ENCODE measurements at places on chromosomes 3 and 15.

DNA sequence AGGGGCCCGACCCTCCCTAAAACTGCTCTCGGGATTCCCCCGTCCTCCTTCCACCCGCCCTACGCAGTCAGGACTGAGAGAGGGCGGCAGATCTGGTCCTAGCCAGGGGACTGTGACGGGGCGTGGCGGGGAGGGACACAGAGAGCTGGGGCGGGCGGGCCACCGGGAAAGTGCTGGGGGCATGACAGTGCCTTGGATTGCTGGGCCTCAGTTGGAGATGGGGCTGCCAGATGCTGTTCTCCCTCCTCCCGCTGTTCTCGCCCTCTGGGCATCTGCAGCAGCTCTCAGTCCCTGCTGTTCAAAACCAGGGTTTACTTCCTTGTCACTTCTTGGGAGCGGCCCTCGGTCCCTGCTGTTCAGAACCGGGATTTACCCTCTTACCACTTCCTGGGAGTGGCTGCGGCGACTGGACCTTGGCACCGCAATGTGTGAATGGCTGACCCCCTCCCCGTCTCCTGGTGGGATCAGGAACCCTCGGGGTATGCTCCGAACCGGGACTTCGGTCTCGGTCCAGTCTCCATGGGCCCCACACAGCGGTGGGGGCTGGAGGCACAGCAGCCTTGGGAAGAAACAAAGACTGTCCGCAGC is 1.8 kb upstream of the RPP25 start:
- no peak for DNase-seq

DNA sequence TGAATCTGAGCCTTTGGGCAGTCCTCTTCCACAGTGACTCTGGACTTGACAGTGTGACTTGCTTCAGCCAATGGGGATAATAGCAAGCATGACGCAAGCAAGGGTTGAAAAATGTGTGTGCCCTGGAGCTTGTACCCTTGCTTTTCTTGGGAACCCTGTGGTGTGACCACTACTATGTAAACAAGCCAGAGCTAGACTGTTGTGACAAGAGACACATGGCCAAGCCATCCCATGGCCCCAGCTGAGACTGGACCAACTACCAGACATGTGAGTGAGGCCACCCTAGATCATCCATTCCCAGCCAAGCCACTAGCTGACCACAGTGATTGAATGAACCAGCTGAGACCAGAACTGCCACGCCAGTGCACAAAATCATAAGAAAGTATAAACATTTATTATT is 11.8 kb downstream of the MYO1E start:
- DNase-seq = no peak

DNA sequence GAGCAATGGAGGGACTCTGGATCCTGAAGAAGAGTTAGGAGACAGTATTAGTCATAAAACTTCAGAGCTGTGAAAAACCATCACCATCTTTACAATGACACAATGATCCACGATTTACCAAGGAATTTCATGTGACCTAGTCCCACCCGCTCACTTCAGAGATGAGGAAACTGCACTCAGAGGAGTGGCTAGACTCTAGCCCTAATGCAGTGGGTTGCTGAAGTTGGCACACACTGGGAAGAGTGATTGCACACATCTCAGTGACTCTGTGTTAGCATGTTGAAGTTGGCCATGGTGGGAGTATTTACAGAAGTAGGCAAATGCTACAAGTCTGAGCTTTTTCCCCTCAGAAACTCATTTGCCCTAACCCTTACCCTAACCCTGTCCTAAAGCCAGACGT is 35.2 kb upstream of the SPATA12 start:
- DNase-seq = no peak

DNA sequence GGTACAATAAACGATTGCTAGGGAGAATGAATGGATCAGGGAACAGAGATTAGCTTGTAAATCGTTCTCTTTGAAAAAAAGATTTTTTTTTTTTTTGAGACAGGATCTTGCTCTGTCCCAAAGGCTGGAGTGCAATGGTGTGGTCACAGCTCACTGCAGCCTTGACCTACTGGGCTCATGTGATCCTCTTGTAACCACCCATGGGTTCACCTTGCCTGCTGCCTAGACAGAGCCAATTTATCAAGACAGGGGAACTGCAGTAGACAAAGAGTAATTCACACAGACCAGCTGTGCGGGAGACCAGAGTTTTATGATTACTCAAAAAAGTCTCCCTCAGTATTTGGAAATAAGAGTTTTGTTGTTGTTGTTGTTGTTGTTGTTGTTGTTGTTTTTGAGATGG is 39.6 kb downstream of the METTL6 start:
- no peak for DNase-seq

DNA sequence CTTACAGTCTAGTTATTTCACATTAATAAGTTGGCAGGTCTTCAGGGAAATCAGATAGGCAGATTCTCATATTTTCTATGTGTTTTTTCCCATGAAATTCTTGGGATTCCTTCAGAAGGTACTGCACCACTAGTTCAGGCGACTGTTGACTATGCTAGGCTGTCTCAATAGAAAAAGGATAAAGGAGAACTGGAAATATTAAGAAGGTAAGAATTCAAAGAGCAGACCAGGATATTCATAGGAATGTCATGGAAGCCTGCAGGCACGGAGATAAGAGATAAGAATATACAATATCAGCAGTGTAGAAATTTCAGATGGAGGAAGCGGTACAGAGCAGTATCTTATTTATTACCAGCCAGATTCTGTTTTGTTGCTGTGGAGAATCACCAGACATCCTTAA is 432.1 kb upstream of the MDFIC2 start:
- DNase-seq = peak; percentile 37

DNA sequence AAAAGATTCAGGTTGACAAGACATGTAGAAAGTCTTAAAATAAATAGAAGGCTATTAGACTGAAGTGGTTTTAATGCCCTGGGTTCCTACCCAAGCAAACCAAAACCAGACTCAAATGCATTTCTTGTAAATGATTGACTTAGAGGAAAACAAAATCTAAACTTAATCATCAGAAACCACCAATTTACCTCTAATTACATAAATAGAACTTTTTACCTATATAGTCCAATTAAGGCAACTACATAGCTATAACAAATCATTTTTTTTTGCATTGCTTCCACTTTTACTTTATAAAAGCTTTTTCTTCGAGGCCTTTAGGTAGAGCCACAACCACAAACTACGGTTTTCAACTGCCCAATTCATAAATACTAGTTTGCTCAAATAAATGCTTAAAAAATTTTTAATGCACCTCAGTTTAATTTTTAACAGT is 231.3 kb upstream of the ARHGEF26 start:
- DNase-seq = no peak
